Left hindlimb (tissue), 1 donor: ENCODE measurements at places on chromosomes 5 and 9.
A peak's percentile ranks its signal among the peaks of the same experiment; 100 is the strongest.

- no peak for DNase-seq
Measured at GRCh38 chr5:43412644-43413043, 453 bp upstream of the CCL28 start.

- DNase-seq: no peak
Measured at GRCh38 chr5:31334061-31334860, 140.8 kb downstream of the CDH6 start.

GRCh38 chr9:110282018-110282738 is 25.9 kb upstream of the TXN start:
- peak; percentile 35 for DNase-seq

DNA sequence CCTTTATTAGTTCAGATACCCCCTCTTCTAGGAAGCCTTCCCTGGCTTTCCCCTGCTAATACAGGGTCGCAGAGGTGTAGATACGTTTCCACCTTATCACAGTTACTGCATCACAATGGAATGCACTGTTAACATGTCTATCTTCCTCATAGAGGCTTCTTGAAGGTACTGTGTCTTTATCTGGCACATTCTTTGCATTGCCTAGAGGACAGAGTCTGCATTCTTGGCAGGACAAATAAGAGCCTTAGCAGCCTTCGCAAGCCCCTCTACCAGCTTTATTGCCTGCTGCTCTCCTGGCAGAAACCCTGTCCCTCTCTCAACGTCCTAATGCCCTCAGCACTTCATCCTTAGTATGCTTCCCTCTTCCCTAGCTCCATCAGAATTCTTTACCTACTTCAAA is 31.6 kb downstream of the SLC1A3 start:
- no peak for DNase-seq

GRCh38 chr9:6692881-6693361 is 47.4 kb upstream of the GLDC start:
- DNase-seq: no peak
